ENCODE measurements at places on chromosomes 5 and 9.

DNA sequence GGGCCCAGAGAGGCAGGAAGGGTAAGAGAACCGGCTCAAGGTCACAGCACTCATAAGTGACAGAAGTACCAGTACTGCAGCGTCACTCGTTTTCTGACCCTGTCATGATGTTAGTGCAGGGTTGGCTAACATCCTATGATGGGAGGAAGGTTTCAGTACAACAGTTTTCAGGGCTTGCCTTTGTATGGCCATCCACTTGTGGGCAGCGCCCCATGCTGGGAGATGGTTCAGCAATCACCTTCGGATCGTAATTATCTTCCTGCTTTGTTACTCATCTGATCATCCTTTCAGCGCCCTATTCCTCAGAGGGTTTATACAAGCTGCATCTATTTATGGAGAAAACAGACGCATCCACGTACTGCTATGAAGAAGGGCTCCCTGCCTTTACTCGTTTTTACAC is 2.4 kb downstream of the MAP1B start:
- no peak for DNase-seq

DNA sequence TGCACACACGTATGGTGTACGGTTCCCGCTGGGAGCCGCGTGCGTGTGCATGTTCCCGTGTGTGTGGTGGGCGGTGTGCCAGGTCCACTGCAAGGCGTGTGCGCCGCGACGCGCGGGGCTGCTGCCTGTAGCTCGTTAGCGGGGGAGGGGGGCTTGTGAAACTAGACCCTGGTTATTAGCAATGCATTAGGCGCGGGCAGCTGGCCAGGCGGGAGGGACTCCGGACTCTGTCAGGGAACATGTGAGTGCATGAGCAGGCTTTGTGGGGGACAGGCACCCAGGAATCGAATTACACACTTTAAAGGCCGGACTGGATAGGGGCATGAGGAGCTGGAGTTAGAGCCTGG is 32.2 kb upstream of the ENHO start:
- DNase-seq = no peak

DNA sequence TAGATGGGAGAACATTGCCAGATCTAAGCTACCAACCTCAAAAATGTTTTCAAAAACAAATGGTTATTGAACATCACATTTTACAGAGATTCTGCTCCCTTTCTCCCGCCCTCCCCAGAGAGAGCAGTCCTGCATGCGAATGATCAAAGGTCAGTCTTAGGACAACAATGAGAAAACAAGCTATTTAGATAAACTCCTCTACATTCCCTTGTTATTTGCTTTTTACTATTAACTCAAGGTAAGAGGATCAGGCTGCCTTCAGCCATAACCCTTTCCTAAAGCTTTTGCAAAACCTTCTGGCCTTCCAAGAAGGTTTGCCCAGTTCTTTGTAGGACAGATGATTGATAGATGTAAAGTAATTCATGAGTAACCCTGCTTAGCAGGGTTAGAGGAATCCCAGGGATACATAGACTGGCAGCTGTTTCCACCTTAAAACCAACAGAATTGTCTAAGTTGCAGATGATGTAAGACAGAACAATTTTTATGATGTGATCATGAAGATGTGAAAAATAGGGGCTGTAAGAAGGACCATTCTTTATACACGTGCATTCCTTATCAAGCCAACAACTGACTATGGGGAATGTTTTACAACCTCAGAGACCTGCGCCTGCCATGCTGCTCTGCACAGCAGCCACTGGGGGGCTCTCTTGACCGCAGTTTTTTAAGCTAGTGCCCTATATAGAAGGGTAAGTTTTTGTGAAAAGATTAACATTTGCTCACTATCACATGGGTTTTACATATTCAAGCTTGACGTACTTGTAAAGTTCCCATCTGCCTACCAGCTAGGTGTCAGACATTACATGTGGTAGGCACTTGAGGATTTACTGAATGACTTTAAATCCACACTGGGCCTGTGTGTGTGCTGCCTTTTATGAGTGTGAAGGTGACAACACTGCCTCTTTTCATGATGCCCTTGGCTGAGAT is 2.3 kb upstream of the ZNF782 start:
- peak; percentile 38 for DNase-seq

GRCh38 chr9:85118990-85119755 is 449.6 kb downstream of the NTRK2 start:
- no peak for DNase-seq

Data from activated naive CD4-positive, alpha-beta T cell (primary cell).